ENCODE measurements at places on chromosomes 1 and 21. TPM values are rescaled to one million over a fixed set of nuclear protein-coding genes. Genes with fewer than 3 reads are reported as not detected.
A peak's percentile ranks its signal among the peaks of the same experiment; 100 is the strongest.

DNA sequence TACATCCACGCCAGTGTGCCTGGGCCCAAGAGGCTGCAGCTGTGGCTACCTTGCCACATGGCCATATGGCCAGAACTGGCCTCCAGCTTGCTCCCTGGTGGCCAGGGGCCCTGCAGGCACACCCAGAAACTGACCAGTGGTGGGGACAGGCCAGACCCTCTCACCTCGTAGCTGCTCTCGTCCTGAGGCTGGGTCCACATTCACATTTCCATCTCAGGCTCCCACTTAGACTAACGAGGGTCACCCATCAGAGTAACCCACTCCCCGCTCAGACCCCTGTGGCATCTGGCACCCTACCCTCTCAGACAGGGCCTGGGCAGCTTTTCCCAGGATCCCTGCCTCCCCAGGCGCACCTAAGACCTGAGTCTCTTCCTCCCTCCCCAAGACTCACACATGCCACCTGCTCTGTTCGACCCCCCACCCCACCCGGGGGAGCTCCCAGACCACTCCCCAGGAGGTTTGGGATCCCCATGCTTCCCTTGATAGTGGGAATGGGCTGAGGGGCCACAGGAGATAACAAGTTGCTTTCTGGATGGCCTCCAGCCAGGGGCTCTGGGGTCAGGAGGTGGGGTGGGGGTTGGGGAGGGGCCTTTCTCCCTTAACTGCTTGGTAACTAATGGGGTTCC, 21.3 kb upstream of the RNU1-4 start:
- peak; percentile 0 for DNase-seq

GRCh38 chr1:22662318-22662717, 9.3 kb downstream of the C1QB start:
- DNase-seq, result peak; percentile 51

DNA sequence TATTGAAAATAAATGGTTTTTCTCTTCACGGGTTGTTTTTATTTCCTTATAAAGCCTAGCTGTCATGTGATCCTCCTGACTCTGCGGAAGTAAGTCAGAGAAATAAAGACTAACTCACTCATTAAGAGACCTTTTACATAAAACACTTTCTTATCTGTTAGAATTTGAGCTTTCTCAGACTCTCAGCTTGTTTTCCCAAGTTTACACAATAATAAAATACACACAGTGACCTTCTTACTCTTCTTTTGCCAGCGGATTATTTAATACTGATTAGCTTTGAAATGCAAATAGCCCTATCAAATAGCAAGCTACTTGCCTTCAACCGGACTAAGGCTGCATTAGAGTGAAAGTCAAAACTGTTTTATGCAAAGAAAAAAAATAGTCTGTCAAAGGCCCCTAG, 45.5 kb upstream of the CXADR start:
- DNase-seq, result no peak

Gene IFI44L
- total RNA-seq, result not detected

DNA sequence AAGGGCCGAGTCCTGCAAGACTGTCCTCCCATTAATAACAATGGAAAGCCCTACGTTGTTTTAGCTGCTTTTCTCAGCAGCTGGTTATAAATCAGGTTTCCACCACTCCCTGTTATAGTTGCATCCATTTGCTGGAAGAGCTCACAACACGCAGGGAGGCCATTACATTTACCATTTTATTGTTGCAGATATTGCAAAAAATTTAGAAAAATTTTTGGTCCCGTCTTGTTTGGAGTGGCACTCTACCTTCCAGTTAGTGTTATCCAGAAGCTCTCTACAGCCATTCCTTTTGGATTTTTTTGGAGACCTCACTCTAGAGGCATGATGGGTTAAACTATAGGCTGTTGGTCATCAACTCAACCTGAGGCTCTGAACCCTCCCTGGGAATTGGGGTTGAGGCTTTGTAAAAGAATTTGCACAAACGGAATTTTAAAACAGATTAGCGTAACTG, 1532.1 kb upstream of the TPTE start:
- no peak for DNase-seq

DNA sequence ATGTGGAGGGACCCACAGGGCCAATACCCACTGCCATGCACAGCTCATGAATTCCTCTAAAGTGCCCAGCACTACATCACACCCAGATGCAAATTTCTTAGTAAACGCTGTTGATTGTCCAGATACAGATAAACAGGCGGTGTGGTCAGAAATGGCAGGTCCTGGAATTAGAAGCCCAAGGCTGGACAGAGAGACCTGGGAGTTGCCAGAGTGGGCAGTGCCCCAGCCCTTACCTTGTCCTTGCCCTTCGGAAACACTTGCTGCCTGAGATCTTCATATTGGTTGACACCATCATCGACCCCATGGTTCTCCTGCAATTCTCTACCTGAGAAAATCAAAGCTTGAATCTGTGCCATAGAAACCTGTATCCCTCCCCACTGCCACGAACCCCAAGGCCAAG, 149.3 kb upstream of the ETV3 start:
- no peak for DNase-seq

DNA sequence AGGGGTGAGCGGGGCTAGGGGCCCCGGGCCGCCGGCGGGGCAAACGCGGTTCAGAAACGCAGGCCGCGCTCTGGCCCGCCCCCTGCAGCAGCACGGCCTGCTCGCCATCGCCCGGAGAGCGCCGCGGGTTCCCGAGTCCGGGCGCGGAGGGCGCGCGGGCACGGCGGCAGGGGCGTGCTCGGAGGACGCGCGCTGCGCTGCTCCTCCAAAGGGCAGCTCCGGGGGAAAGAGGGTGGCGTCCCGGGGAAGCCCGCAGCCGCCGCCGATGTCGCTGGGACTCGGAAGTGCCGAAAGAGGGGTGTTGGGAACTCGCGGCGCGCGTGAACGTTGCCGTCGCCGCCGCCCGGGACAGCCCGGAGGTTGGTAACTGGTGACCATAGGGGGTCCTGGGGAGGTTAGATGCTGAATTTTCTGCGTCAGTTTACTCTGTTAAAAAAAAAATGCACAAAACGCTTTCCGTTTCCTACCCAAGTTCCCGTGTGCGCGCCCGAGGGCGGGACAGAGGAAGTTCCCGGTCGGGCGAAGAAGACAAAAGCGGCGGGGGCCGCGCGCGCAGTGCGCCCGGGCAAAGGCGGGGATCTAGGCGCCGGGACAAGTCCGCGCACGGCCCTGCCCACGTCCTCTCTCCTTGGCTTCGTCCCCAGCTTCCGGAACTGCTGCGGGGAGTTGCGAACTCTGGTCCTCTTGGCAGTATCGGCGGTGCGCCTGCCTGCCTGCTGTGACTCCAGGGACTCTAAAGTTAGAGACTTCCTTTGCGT, at the start of gene HHAT:
HHAT (plus strand) TSS at position 157 of the 758 bp plus-strand sequence. CDS start 20,074 bp downstream, outside the sequence.
- DNase-seq, result peak; percentile 80

- no peak for DNase-seq
Observed at GRCh38 chr1:158577561-158577960, 2.1 kb downstream of the OR10X1 start.

Gene SV2A
- total RNA-seq, result 1.9 TPM

DNA sequence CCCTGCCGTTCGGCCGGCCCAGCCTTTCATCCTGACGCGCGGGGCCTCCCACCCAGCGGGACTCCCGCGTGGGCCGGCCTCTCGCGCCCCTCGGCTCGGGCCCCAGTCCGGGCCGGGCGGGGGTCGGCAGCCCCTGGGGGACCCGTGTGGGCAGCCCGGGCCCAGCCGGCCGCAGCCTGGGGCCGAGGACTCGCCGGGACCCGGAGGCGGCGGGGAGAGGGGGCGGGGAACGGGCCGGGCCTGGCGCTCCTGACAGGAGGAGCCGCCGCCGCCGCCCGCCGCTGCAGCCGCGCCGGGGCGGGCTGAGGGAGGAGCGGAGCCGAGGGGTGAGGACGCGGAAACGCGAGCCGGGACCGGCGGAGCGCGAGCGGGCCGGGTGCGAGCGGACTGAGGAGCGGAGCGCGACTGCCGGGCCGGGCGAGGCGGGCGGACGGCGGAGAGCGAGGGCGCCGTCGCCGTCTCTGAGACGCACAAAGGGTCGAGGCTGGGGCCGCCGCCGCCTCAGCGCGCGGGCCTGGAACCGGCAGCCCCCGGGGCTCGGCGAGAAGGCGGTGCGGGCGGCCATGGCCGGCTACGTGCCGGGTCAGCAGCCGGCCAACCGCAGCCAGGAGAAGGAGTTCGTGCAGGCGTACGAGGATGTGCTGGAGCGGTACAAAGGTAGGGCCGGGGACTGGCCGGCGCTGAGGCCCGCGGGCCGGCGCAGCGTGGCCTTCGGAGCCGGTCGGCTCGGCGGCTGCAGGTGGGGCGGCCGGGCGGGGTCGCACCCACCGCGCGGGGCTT, 79.1 kb downstream of the NDUFS5 start:
- peak; percentile 19 for DNase-seq
